ENCODE measurements at places on chromosomes 6 and 20. TPM values are rescaled to one million over a fixed set of nuclear protein-coding genes. Genes with fewer than 3 reads are reported as not detected.

DNA sequence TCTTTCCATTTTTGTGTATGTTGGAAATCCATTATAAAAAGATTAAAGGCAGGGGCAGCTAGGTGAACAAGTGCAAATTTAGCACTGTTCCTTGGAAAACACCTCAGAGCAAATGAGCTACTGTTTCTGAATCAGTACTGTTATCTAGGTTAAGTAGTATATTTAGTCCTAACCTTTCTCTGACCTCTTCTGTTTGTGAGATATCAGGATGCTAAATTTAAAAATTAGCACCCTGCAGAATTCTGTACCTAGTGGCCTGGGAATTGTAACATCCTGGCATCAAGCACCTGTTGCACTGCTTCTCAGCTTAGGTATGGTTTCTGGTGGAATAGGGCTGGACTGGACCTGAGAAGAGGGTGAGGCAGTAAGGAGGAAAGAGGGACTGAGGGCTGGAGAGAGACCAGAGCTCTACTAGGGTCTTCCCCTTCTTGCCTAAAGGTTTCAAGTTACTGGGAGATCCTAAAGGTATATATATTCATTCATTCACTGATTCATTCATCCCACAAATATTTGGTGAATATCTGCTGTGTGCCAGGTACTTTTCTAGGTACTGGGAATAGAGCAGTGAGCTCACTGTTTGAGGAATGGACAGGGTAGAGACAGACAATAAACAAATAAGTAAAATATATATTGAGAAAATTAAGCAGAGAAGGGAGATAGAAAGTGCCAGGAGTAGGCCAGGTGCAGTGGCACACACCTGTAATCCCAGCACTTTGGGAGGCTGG, 5.2 kb downstream of the ZNF76 start:
- no peak for DNase-seq

DNA sequence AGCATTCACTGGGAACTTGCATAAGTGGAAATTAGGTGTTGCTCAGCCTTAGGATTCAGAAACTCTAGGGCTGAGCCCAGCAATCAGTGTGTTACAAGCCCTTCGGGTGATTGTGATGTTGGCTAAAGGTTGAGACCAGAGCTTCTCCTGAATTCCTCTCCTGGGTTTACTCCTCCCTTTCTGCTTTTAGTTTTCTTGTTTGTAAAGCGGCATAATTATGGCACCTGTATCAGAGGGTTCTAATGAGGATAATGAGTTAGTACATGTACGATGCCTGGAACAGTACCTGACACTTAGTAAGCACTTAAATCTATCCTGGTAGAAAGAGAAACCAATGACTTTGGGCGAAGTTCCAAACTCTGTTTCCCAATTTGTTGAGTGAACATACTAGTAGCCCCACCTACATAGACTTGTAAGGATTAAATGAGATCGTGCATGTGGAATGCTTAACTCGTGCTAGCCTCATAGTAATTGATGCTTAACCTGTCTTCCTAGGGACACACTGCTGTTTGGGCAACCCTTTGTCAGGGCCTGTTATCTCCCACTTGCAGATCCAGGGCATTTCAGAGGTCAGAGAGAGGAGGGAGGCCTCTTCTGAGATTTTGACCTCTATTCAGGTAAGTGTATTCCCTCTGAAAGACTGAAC, 932 bp upstream of the EZR start:
- no peak for DNase-seq

GRCh38 chr6:106448000-106448426, 87.5 kb downstream of the CRYBG1 start:
- no peak for DNase-seq

GRCh38 chr6:44742828-44743372, 355.4 kb downstream of the CDC5L start:
- no peak for DNase-seq

- DNase-seq, result peak; percentile 76
Measured at GRCh38 chr6:3208098-3208774, 19.2 kb downstream of the TUBB2B start.

- DNase-seq, result peak; percentile 72
Measured at GRCh38 chr6:137811121-137811915, 55.7 kb upstream of the TNFAIP3 start.

- DNase-seq, result peak; percentile 26
Measured at GRCh38 chr6:128803911-128804310, 79.0 kb upstream of the LAMA2 start.

GRCh38 chr6:142947714-142948480, 2.9 kb upstream of the HIVEP2 start:
- no peak for DNase-seq

The NR2E1 gene
- total RNA-seq, result not detected

DNA sequence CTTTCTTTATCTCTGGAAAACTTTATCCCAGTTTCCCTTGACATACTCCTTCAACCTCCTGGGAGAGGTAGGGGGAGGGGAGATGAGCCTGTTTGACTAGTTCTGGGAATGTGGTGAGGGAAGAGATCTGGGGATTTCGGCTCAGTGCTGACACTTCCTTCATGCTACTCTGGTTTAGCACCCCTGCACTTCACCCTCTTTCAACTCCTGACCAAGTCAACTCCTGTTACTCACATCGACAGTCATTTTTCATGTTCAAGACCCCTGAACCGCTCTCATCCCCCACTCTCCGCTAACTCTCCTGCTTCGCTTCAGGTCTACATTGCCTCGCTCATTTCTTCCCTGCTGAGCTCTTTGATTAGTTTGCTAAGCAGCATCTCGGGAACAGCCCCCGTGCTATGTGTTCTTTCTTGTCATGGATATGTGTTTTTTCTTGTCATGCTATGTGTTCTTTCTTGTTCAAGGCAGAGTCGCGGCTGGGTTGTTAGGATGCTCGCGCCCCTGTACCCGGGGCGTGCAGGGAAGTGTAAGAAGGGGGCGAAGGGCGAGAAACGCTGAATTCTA, 16.6 kb upstream of the TRIM27 start:
- peak; percentile 26 for DNase-seq

The FOXA2 gene
- 0.35 TPM for total RNA-seq

DNA sequence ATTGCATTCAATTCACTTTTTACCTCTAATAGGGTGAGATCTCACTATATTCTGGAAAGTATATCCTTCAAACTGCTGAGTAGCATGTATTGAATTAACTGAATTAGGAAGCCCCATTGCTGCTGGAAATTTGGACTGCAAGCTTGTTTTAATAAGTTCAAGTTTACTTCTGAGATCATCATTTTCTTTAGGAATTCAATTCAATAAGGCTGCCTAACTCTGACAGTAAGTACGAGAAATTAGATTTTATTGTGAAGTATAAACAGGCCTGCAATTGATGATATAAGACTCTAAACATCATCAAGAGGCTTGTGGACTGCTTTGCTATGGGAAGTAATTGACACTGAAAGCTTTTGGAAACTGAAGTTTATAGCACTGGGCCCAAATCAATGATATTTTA, 44.4 kb downstream of the OGFRL1 start:
- no peak for DNase-seq

GRCh38 chr6:12386816-12387215, 96.7 kb downstream of the EDN1 start:
- DNase-seq, result peak; percentile 52

DNA sequence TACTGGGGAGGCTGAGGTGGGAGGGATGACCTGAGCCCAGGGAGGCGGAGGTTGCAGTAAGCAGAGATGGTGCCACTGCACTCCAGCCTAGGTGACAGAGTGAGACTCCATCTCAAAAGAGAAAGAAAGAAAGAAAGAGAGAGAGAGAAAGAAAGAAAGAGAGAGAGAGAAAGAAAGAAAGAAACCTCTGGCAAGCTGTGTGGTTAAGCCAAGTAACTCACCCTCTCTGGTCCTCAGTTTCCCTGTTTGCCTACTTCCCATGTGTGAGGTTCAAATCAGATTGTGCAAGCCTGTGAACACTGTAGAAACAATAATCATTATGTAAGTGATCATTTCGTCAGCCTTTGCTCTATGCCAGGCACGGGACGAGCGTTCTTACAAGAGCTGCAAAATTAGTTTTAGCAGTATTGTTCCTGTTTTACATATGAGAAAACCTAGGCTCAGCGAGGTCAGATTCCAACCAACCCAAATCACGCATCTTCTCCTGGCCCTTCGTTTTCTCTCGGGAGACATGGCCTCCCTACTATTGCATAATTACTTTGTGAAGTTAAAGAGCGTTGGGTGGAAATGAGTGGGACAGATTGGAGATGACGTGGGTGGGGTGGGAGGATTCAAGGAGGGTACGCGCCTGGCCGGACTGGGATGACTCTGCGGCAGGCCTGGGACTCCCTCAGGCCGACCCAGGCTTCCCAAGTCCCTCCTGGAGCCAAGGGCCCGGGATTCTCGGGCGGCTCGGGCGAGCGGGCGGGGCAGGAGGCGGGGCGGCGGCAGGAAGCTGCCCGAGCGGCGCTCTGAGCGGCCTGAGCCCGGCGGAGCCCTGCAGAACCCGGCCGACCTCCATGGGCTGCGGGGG, at the start of gene SNX21:
Gene SNX21, plus strand, starts transcription at position 770 of the 853 bp plus-strand sequence. CDS start 121 bp downstream, outside the sequence.
- peak; percentile 96 for DNase-seq

DNA sequence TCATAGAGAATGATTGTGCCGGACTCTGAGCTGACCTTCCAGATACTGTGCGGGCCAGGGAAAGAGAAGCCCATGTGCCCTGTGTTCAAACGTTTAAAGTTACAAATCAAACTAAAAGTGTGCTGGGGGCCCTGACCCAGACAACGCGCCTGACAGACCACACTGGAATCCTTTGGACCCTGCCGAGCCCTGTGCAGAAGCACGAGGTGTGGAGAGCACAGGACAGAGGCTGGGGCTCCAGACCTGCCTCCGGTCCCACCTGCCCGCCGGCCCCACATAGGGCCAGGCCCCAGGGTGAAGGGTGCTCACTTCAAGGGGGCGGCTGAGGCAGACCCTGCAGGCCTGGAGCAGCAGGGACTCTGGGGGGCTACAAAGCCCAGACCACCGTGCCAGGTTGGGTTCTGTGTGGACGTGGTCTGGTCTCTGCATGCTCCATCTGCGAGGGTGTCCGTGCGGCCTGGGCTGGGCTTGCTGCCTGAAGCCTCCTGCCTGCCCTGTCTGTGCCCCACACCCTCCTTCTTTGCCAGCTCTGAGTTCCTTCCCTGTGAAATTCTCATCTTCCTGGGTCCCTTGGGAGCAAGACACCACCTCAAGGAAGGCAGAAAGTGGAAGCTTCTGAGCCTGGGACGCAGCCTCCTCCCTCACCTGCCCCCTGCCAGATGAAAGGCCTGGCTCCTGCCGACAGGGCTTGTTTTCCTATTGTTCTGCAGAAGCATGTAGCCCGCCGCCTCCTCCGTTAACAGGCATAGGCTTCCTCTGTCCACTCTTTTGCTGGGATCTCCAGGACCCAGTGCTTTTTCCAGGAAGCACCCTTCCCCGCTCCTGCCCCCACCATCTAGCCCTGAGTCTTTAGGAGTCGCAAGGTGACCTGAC, 186.2 kb downstream of the ERMARD start:
- DNase-seq, result no peak

- no peak for DNase-seq
Measured at GRCh38 chr6:31958412-31958740, 395 bp downstream of the NELFE start.

DNA sequence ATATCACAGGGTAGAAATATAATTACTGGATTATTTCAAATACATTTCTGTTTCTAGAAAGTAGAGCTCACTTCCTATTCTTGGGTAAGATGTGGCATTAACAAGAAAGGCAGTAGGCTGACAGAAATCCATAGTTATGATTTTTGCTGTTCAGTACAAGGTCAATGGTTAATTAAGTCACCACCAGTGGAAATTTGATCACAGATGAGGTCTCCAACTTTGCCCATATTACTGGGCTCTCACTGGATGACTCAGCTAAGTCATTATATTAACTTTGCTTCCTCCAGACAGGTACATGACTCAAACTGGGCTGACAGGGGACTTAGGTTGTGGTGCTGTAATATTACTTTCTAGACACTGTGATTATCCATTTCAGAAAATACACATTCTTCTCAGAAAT, 212.4 kb downstream of the GRIK2 start:
- DNase-seq, result no peak

DNA sequence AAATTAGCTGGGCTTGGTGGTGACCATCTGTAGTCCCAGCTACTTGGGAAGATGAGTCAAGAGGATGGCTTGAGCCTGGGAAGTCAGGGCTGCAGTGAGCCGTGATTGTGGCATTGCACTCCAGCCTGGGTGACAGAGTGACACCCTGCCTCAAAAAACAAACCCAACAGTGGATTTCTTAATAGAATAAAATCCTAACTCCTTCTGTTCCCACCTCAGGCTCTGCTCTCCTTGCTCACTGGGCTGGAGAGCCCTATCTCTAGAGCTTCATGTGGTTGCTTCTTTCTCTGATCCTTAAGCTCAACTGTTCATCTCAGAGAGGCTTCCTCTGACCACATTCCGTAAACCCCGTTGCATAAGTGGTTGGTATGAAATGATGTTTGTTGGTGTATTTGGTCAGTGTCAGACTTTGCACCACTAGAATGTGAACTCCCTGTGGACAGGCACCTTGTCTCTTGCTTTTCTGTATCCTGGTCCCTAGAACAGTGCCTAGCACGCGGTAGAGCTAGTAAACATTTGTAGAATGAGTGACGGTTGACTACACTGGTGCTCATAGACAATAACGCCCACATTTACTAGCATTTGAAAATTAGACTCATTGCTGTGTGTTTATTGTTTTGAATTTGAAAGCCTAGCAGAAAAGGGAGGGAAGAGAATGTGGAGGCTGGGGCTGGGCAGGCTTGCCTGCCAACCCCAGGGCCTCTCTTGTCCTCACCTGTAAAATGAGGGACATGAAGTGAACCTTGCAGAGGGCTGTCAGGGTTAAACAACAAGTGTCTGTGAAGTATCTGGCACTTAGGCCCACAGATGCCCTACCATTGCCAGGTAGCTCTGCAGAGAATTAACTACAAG, 4.2 kb downstream of the MAPRE1 start:
- DNase-seq, result no peak

DNA sequence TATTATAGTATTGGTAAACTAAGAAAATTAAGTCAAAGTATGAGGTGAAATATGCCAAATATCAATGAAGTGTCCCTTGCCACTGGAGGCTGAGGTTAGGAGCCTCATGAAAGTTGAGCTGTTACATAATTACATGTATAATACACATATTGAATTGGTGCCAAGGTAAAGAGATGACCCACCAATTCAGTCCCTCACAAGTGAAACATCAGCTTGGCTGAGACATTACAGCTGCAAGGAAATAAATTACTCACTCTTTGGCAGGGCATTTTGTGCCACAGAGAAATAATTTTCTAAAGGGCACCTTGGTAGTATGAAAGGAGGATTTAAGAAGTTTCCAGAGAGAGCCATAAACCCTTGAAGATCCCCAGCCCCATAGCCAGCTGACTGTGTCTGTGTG, 127.4 kb downstream of the ADGRG6 start:
- DNase-seq, result peak; percentile 48
